ENCODE measurements at places on chromosomes 11 and 22.

DNA sequence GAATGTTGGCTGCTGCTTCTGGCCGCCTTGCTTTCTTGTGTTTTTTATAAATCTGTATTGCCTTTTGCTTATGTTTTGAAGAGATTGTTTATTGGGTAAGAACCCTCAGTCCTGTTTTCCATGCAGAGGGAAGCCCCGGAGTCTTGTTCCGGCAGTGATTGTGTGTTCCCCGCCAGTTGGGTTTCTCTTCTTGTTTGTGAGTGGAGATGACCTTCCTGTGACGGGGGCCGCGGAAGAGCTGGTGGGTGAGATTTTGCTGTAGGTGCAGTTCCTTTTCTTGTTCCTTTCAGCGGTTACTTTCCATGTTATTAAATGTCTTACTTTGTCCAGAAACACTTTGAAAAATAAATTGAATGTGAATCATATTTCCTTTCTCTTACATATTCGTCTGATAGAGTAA, 8.3 kb downstream of the TBC1D22A start:
- DNase-seq: peak; percentile 29

DNA sequence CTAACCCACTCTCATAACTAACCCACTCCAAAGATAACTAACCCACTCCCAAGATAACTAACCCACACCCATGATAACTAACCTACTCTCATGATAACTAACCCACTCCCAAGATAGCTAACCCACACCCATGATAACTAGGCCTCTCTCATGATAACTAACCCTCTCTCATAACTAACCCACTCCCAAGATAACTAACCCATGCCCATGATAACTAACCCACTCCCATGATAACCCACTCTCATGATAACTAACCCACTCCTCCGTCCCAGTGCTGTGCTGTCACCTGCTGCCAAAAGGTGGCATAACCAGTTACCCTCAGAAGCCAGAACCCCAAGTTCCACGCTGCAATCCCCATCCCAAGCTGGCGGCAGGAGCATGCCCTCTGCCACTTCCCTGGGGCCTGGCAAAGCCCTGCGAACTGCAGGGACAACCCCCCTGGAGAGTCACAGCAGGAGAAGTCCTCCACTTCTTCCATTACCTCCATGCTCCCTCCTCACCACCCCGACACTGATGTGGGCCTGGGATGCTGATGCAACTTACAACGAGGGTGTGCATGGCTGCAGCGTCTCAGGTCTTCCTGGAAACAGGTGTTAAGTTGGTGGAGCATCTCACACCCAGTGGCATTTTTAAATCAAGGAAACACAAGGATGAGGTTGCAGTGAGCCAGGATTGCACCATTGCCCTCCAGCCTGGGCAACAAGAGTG, 30.8 kb upstream of the CELSR1 start:
- DNase-seq: no peak

GRCh38 chr11:78961247-78961646, 386.6 kb upstream of the NARS2 start:
- no peak for DNase-seq

GRCh38 chr11:4482445-4482844, at the start of gene OR52K1:
OR52K1 (plus strand) TSS chr11:4482646; CDS start chr11:4488901, 6,255 bp downstream.
- no peak for DNase-seq

GRCh38 chr11:131912134-131912533, 541.7 kb downstream of the NTM start:
- no peak for DNase-seq
